BJ (cell line): ENCODE measurements at places on chromosomes 5 and 9. TPM values are rescaled to one million over a fixed set of nuclear protein-coding genes. Genes with fewer than 3 reads are reported as not detected.

GRCh38 chr9:135320331-135320730, 159.3 kb upstream of the PPP1R26 start:
- no peak for DNase-seq

DNA sequence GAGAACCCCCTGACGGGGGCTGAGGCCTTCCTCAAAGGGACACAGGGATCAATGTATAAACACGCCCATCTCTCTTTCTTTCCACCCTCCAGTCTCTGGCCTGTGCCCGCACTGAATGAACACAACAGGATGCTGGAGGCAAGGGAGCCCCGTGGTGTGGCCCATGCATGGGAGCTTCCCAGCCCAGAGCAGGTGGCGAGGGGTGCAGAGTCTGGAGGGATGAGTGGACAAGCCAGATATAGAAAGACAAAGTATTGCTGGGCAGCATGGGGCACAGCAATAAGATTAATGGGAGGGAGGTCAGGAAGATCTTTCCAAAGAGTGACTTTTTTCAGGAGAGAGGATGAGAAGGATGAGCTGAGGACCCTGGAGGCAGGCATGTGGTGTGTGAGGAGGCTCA, 103.7 kb downstream of the C5orf15 start:
- no peak for DNase-seq

GRCh38 chr9:129548571-129549135, 72.2 kb downstream of the C9orf50 start:
- DNase-seq: no peak

DNA sequence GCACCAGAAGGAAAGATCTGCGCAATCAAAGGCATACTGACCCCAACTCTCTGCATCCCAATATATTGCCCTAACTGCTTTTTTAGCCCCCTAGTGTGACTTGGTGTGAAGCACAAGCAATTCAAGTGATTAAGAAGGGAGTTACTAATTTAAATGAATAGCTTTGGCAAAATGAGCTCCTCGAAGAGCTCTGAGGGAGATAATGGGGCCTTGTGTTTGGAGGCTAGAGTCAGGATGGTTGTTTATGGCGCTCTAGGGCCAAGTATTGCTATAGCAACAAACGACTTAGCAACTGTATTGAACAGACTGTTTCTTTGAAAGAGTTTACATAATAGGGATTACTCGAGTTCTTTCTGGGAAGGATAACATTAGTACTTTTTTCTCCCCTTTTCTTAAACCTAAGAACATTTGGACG, 11.5 kb upstream of the C5orf58 start:
- DNase-seq: no peak

GRCh38 chr5:122665051-122665450, 109.8 kb upstream of the SNX2 start:
- no peak for DNase-seq

DNA sequence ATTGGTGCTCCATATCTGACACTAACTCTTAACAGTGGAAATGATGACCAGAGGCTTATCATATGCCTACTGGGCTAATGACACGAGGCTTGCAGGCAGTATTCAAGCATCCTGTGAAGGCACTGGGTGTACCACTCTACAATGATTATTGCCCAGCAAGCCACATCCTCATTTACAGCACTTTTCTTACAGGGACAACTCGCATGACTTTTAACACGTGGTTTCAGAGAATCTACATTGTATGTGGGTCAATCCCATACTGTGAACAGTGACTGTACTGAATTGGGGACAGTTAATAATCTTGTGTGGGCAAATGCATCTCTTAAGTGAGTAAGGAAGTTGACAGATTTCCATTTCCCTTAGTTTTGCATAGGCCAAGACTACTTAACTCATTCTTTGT, 260.0 kb downstream of the TRPM3 start:
- no peak for DNase-seq

DNA sequence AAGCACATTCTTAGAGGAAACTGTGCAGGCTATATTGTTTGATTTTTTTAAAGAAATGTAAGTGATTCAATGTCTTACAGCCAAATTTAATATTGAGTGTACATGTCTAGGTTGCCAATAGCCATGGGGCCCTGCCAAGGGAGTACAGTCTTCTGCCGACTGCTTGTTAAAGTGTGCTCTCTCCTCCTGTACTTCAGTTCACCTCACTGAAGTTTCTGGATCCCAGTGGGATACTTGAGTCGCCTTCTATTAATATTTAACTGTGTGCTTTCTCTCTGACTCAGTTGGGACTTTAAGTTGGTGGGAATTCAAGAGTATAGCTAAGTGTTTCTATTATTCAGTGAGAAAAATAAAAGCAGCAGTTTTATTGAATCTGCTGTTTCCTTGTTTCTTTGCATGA, 44.5 kb upstream of the C5orf47 start:
- DNase-seq: no peak

GRCh38 chr5:72711351-72711750, 105.1 kb upstream of the TNPO1 start:
- no peak for DNase-seq

- peak; percentile 61 for DNase-seq
Measured at GRCh38 chr5:90488791-90489190, 14.1 kb downstream of the POLR3G start.

- no peak for DNase-seq
Measured at GRCh38 chr5:176638437-176638836, 8.0 kb downstream of the EIF4E1B start.

DNA sequence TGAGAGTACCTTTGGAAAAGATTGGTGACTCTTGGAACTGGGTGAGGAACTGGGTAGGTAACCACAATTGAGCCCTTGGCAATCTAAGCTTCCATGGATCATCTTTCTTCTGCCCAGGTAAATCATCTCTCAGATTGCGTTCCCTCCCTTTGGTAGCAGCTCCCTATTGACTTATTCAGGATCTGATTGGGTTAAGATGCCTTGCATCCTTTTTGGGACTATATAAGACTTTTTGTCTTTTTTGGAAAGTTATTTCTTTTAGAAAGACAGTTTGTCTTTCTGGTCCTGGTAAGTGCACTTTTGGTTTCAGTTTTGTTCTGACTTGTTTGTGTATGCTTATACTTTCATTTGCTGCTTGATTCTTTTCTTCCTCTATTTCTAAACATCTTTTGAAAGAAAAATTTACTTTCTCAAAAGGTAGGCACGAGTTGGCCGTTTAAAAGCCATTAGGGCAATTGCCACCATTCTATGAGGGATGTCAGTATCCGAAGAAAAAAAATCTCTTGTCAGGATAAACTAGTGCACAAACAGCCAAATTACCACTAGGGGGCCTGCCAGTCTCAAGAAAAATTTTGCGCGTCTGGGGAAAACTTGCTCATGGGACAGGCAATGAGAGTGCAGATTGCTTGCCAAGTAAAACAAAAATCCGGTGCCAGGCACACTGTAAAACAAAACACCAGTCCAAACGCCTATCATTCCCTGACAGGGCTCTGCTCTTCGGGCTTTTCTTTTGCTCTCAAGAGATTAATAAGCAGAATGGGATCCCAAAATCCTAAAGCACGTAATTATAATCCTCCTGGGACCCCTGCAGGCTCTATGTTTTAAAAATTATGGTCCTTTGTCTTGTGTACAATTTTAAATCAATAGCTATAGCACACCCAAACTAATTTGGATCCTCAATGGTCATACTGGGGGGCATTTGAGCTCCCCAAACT, 12.8 kb downstream of the OR1J1 start:
- peak; percentile 69 for DNase-seq

GRCh38 chr9:127283135-127283534, 18.6 kb downstream of the GARNL3 start:
- DNase-seq: no peak

DNA sequence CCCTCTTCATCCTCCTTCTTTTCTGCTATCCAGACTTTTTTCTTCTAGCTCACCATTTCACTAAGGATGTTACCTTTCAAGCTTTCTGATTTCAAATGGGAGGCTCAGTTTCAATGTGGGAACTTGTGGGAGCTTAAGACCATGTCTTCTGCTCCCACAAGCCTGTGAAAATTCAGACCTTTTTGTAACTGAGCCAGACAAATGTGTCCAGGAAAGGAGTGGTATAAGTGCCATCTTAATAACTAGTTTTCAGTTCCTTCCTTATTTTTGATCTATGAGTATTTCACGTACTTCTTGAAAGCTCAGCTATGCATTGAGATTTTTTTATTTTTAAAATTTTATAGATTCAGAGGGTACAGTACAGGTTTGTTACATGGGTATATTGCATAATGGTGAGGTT, 4.6 kb upstream of the ERCC6L2 start:
- no peak for DNase-seq

DNA sequence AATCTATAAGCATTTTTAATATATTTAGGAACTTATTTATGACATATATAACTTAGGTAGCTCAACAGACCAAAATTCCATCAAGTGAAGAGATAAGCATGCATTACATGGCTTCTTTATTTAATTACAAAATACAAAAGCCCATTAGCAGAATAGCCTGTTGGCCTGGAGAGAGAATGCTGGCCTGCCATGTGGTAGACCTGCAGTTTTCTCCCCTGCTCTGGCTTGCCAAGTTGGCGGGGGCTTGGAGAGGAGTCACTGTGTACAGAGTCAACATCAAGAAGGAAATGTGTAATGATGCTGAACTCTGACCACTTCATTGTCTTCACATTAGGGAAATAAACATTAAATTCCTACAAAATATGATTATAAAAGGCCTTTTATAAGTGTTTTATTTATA, 69.8 kb upstream of the CNTLN start:
- DNase-seq: no peak

GRCh38 chr5:175059687-175060211, 335.4 kb downstream of the MSX2 start:
- DNase-seq: no peak

DNA sequence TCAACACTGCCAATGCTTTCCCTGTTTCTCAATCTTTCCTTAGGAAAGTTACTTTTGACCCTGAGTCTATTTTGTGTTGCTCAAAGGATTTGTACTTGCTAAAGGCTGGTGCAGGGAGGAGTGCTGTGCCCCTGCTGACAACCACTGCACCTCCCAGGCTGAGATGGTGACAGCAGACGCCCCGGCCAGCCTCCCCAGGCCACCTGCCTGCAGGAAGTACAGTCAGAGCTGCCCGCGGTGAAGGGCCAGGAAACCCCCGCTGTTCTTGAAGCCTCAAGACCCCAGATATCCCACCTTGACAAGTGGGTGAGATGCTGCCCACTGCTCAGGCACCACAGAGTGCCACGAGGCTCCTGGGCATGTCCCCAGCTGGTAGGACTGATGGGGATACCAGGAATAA, 44.2 kb upstream of the CKMT2 start:
- no peak for DNase-seq

- DNase-seq: no peak
Measured at GRCh38 chr5:81898403-81898802, 73.4 kb upstream of the ATG10 start.

DNA sequence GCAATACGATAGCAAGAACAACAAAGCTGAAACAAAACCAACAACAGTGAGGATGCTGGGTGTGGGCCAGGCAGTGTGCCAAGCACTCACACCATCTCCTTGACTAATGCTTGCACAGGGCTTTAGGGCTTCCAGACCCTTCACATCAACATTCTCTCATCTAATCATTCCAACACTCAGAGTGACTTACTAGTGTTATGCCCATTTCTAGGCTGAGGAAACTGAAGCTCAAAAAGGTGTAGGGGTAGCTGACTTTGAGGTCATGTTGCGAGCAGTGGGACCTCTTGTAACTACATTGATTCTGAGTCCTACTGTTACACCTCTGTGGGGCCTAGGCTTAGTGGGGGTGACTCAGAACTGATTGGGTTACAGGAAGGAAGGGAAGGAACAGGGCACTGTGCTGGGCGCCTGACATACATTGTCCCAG, 9.7 kb downstream of the ANGPTL2 start:
- DNase-seq: no peak

GRCh38 chr9:88922091-88922490, 69.2 kb upstream of the S1PR3 start:
- no peak for DNase-seq

- no peak for DNase-seq
Measured at GRCh38 chr9:14932641-14933040, 22.4 kb upstream of the FREM1 start.

GRCh38 chr5:104353371-104353770, 790.8 kb upstream of the NUDT12 start:
- DNase-seq: no peak

GRCh38 chr5:128669803-128670202, 131.8 kb upstream of the FBN2 start:
- no peak for DNase-seq

DNA sequence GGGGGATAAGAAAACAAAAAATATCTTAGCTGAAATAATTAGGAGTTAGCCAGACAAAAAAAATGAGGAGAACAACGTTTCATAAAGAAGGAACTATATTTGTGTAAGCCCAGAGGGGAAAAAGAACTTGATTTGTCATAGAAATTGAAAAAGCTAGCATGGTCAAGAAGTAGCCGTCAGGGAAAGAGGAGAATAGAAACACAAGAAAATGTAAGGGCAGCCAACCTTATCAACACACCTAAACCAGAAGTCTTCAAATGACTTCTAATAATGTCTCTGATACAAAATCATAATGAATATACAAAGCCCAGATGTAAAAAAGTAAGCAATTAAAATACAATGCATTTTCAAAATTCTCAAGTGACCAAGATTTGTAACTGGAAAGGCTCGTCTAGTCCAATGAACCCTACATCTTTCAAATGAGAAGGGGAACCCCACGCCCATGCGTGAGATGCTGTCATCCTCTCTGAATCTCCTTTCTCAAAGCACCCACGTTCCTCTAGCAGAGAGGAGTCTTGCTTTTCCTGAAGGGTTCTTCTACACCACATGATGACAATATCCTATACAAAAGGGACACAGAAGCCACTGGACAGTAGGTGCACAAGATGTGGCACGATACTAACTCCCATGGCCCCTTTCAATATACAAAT, 103.7 kb downstream of the ARL15 start:
- no peak for DNase-seq

DNA sequence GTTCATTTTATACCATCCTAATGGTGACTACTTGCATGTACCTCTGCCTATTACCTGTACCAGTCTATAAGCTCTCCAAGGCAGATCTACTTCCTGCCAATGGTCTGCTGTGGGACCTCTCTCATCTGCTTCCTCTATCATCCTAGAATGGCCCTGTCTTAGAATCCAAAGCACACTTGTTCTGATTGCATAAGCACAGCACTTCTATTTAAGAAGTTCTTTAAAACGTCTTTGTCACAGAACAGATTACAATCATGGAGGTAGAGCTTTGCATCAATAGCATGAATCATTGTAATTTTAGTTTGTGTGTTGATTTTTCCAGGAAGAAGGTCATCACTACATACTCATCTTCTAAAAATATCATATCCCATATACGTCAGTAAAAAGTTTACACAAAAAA, 131.8 kb upstream of the ACOT12 start:
- DNase-seq: no peak

Gene MLANA
- polyA plus RNA-seq: not detected in 2 replicates

Gene FBLL1
- polyA plus RNA-seq: 0.56 and 0.61 TPM in 2 replicates

Gene DNM1
- polyA plus RNA-seq: 6.4 and 8.4 TPM in 2 replicates

Gene DDX4
- polyA plus RNA-seq: not detected in 2 replicates

Gene EQTN
- not detected in 2 replicates for polyA plus RNA-seq

Gene C9orf153
- polyA plus RNA-seq: 0.09 TPM in 1 of 2 replicates, not detected in the other

Gene KLF4
- polyA plus RNA-seq: 4.3 and 5.2 TPM in 2 replicates

Gene IFNK
- polyA plus RNA-seq: not detected in 2 replicates

Gene FAM219A
- polyA plus RNA-seq: 10.7 and 17.8 TPM in 2 replicates
